ENCODE measurements at places on chromosomes 5 and 9.
A peak's percentile ranks its signal among the peaks of the same experiment; 100 is the strongest.

GRCh38 chr5:131068076-131068475 lies 97.0 kb downstream of the HINT1 start:
- DNase-seq, result no peak

DNA sequence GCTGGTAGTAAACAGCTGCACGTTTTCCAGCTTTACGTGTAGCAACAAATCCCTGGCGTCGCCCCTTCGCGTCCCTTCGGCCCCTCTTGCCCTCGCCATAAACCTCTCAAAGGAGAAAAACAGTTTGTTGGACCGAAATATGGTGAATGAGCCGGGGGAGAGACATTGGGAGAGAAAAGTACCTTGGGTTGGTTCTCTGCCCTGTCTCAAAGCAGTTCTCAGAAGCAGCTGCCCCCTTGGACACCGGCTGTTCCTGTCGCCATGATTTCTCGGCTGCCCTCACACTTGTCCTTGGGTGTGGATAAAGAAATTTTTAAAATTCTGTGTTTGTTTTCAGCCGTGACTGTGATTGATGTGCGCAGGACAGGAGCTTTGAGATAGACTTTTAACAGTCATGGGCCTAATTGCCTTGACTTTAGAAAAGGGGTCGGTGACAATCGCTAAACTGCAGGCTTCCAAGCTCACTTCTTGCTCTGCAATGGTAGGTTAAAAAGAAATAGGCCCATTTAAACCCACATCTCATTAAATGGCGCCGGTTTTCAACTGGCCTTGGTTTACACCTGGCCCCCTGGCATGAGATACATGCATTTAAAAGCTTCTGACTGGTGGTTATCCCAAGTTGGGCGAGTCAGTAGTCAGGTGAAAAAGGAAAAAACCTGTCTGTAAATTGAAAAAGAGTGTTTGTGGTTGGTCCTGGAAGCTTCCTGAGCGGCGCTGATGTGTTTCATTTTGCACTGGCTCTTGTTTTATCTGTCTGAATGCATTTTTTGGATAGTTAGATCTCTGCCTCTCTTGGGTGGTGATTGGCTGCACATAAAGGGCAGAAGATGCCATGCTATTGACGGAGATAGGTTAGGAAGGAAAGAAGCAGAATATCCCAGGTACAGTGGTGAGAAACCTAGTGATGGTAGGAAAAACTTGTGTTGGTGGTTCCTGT lies 983 bp downstream of the RCL1 start:
- no peak for DNase-seq

DNA sequence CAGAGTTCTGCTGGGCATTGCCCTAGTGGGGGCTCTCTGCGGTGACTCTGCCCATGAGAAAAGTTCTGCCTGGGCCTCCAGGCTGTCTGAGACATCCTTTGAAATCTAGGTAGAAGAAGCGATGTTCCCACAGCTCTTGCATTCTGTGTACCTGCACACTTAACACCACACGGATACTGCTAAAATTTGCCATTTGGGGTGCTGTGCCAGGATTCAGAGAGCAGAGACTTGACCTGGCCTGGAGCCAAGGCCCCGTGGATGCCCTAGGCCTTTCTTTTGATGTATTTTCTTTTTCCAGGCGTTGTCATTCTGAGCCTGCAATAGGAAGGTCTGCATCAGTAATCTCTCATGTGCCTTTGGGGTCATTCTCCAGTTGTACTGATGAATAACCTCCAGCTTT lies 89.3 kb upstream of the IL12B start:
- no peak for DNase-seq

DNA sequence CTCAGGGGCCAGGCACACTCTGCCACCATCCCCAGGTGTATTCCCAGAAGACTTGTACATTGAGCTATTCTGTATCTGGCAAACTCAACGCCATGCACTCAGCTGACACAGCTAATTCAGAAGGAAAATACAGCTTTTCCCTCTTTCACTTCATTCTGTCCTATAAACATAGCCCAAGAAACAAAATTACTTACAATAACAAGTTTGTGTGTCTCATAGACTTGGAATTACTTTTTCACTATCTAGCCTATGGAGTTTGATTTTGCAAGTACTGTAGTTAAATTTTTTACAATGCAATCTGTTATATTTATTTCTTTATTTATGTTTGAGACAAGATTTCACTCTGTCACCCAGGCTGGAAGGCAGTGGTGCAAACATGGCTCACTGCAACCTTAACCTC lies 125.1 kb upstream of the KLF9 start:
- DNase-seq, result no peak

GRCh38 chr5:181166812-181167733 lies 19.7 kb downstream of the OR2V2 start:
- no peak for DNase-seq

DNA sequence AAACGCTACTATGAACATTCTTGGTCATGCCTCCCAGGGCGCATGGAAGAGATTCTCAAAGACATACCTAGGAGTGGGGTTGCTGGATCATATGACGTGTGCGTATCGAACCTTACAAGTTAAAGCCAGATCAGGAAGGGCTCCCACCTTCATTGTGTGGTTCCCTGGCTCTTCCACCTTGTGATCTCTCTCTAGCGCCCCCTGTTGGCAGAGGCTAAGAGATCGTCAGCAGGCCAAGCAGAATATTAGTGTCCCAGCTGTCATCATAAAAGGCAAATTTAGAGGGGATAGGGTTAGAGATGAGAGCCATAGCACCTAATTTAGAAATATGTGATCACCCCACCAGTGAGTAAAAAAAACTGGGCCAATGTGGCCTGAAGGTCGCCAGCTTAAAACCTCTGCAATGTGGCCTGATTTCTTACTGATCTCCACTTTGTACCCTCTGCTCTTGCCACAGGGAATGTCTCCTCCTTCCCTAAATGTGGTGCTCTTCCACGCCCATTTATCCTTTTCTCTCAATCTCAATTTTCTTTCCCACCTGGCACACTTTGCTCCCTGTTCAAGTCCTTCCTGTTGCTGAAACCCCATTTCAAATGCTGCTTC lies 91.7 kb upstream of the SHB start:
- DNase-seq, result peak; percentile 52
